NCI-H1694 (cell line): ENCODE measurements at places on chromosomes 12 and 14.

GRCh38 chr14:64394423-64394822 is 6.3 kb downstream of the MTHFD1 start:
- no peak for DNase-seq

DNA sequence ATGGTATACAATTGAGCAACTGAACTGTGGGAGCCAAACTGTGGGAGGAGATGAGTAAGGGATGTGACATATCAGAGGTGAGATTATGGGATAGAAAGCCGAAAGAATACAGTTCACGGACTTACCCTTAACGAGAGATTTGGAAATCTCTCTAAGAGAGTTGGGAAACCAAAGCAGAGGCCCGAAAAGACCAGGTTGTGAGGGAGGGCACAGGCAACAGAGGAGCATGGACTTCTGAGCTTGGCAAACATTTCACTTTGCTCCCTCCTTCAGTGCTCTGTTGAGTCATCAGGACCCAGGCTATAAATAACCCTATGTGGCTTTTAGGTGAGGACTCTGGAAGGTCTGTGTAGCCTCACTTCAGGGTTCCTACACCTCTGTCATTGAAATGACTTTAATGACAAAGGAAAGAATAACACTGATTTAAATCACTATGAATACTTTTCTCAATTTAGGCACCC is 120.6 kb downstream of the TGFB3 start:
- no peak for DNase-seq

DNA sequence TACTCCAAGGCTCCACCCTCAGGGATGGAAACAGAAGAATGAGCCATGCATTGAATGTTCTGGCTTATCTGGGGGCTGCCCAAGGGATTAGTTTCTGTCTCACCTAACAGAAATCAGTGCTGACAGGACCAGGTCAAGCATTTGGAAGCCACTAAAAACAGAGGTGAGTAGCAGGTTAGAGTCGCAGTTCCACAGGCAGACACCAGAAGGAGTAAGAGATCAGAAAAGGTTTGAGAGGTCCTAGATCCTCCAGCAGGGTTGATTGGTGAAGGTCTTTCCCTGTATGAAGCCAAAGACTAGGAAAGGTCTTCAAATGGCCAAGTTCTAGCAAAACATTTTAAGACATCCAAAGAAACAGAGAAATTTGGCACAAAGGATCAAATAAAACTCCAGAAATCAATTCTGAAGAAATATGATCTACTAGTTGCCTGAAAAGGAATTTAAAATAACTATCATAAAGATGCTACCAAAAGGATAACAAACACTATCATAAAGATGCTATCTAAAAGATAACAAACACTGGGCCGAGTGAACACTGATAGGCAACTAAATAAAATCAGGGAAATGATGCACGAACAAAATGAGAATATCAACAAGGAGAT is 19.5 kb upstream of the TTC9 start:
- peak; percentile 76 for DNase-seq

GRCh38 chr12:29438752-29439408 is 57.9 kb upstream of the ERGIC2 start:
- DNase-seq, result no peak

DNA sequence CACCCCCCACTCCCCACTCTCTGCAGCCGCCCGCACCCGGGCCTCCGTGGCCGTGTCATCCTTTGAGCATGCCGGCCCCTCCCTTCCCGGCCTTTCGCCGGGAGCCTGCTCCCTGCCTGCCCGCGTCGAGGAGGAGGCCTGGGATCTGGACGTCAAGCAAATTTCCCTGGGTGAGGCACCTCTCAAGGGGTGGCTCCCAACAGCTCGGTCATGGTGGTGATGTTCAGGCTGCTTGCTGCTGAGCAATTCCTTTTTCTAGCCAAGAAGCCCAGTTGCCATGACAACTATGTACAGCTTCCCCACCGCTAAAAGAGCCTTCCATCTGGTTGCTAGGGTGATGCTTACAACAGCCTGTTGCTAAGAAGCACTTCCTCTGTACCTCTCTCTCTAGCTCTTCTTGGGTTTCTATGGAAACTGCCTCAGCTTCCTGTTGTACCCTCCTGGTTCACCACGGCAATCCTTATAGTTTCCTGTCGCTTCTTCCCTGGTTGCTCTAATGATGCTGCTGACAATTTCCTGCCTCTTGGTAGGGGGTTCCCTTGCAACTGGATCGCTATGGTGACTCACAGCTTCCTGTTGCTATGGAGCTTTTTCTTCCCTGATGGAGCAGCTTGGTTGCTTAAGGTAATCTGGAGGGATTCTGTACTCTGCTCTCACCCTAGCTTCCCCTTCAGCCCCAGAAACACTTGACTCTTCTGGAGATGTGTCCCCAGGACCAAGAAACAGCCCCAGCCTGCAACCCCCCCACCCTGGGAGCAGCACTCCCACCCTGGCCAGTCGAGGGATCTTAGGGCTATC is 11.0 kb downstream of the ZNF219 start:
- DNase-seq, result peak; percentile 38

- DNase-seq, result peak; percentile 84
Measured at GRCh38 chr12:99810718-99811593, 163.4 kb downstream of the GARIN6 start.

GRCh38 chr12:108297895-108298760 is 41.0 kb downstream of the CMKLR1 start:
- no peak for DNase-seq

- DNase-seq, result no peak
Measured at GRCh38 chr12:120194226-120194533, 335 bp downstream of the GCN1 start.
